Foreskin fibroblast (primary cell): ENCODE measurements at places on chromosomes 13 and 19.

DNA sequence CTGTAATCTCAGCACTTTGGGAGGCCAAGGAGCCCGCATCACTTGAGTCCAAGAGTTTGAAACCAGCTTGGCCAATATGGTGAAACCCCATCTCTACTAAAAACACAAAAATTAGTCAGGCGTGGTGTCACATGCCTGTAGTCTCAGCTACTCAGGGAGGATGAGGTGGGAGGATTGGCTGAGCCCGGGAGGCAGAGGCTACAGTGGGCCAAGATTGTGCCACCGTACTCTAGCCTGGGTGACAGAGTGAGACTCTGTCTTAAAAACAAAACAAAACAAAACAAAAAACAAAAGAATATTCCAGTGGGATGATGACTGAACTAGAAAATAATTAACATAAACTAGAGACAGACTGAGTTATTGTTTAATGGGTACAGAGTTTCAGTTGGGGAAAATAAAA, 81.7 kb upstream of the ABCC4 start:
- no peak for DNase-seq

- DNase-seq: no peak
These were observed at the start of gene BSPH1 for GRCh38 chr19:47992070-47992469. Gene BSPH1, minus strand, starts transcription at chr19:47992170. Its CDS starts 89 bp downstream, at chr19:47992081.

DNA sequence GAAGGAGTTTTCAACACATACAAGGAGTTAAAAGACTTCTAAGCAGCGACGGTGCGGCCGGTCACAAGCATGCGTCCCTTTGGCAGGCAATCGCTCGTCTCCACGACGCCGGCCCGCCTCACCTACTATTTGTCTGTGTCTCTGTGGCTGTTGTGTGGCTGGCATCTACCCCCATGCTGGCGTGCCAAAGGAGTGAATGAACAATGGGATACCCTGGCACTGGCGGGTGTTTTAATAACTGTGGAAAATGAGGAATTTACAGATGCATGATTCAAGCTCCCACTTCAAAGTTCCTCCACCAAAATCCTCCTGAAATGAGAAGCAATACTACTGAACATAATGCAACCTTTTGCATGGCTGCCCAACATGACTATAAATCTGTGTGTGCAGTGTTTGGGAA, 176.6 kb downstream of the KLF5 start:
- no peak for DNase-seq

GRCh38 chr19:18764591-18765051, 26.5 kb downstream of the COMP start:
- peak; percentile 80 for DNase-seq

- DNase-seq: peak; percentile 25
These were observed 16.5 kb downstream of the SIGLEC7 start for GRCh38 chr19:51158474-51159129.

DNA sequence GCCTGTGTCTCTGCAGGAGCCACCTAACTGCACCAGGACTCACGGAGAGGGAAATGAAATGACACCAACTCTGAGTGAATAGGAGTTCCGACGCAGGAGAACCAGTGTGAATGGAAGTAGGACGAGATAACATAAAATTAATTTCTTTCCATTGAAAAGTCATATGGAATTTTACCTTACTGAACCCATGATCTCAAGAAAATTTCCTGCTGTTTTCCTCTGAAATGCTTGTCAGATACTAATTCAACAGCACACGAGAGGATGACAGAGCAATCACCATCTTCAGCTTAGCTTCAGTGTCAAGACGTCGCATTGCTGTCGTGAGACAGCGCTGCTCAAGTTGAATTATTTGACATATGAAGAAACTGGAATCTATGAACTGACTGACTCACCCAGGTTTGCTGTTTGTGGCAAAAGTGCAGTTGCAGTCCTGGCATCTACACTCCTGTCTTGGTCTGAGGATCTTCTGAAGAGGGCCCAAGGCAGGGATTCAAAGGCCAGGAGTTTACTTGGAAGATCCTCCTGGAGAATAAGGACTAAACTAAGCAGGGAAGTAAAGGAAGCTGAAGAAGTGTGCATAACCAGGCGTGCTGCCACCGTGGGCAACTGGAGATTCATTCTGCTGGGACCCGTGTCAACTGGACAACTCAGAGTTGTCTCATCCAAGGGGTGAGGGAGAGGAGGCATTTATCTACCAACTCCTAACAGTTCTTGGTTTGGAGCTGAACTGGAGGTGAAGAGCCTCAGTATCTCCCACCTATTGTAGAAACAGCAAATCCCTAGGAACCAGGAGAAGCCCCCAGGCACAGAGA, 214.4 kb upstream of the IRS2 start:
- no peak for DNase-seq

GRCh38 chr19:676339-677105, at the start of gene FSTL3:
Gene FSTL3, plus strand, starts transcription at chr19:676392. Its CDS starts 32 bp downstream, at chr19:676424.
- no peak for DNase-seq

GRCh38 chr13:51518827-51519226, 65.4 kb upstream of the WDFY2 start:
- peak; percentile 76 for DNase-seq

- DNase-seq: no peak
These were observed 343.1 kb upstream of the ARGLU1 start for GRCh38 chr13:106911020-106911419.

- no peak for DNase-seq
These were observed 1124.5 kb upstream of the ATXN8OS start for GRCh38 chr13:68982961-68983619.

DNA sequence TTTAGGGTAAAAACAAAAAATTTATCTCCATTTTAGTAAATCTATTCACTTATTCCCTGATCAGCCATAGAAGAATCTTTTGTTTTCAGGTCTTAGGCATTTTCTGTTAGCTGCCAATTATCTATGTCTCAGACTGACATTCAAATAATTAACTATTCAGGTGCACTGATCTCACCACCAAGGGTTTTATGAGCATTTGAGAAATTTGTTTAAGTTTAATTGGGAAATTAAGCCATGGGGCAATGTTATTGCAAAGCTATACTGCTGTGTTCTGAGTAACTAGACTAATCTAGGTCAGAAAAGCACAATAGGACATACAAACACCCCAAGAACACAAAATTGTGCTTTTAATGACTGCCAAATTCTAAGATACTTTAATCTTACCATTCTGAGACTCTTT, 210.7 kb upstream of the EDNRB start:
- no peak for DNase-seq

DNA sequence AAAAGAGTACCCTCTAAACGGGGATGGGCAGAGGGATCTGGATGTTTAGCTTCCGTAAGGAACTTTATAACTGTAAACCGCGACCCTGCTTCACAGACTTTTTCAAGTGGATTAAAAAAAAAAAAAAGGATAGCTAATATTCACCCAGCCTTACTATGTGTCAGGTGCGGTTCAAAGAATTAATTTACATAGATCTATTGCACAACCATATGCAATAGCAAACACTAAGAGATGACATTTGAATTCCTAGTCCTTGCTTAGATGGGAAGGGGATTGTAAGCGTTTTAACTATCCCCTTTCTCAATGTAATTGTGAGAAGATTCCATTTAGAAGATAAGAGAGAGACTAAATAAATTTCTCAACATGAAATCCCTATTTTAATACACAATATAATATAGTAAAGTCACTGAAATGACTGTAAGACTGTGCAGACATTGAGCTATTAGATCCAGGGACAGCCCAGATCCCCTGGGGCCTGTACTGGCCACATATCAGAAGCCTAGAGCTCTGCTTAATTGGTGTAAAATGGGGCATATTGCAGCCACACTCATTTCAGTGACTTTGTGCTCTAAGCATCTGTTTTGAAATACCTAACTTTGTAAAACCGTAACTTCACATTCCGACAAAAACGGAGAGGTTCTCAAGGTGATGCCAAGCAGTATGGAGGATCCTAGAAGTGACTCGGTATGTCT, 13.6 kb downstream of the LATS2 start:
- no peak for DNase-seq

DNA sequence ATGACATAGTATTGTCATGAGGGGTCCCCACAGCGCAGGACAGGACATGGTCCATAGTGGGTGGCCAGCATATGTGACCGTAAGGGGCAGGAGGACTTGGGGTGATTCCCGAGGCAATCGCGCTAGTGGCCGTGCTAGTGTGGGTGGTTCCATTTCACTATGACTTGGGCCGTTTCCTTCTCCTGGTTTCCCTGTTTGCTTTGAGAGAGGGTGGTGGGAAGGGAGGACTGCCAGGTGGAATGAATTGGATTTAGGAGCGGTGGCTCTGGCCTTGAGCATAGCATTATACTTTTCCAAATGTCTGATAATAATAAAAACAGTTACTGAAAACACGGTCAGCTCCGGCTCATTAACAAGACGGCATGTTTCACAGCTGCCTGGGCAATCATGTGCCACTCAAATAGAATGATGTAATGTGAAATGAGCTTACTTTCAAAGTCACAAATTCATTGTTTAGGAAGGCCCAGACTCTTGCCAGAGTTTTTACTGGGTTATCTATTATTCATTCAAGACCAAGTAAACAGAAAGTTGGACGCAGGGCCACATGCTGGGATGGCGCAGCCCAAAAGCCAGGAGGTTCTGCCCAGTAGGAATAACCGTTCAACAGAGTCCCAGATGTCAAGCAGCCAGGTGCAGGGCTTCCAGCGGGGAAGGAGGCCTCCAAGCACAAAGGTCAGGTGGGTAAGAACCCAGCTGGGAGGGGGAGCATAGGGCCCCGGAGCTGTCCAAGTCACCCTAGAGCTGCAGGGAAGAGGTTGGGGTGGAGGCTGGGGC, 19.6 kb upstream of the SLC15A1 start:
- no peak for DNase-seq

DNA sequence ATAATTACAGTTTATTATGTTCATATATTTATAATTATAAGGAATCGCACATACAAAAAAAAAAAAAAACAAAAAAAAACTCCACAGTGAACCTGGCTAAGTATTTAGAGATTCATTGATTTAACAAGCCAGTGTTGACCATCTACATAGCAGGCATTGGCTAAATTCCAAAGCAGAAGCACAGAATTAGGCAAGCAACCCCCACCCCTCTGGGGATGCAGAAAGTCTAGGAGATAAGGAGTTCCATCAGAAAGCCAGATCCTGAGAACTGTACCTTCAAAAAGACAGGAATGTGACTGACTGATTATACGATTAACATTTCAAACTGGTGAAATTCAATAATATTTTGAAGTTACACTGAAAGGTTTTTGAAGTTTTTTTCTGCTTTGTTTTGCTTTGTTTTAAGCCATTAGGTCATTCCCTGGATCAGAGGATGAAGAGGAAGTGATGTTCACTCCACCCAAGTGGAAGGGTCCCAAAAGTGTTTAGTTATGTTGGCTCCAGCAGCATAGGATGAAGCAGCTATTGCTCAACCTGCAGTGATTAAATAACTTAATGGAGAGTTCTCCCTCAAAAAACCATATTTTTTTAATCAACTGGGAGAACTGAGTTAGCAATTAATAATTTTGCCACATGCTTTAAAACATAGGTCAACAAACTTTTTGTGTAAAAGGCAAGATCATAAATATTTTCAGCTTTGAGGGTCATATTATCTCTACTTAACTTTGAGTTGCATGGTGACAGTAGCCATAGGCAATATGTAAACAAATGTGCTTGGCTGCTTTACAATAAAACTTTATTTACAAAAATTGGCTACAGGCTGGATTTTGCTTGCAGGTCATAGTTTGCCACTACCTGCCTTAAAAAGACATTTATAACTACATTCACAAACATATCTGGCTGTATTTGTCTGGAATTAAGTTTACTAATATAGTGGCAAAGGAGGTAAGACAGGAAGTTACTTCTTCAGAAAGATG, 49.6 kb downstream of the DOCK9 start:
- peak; percentile 79 for DNase-seq

DNA sequence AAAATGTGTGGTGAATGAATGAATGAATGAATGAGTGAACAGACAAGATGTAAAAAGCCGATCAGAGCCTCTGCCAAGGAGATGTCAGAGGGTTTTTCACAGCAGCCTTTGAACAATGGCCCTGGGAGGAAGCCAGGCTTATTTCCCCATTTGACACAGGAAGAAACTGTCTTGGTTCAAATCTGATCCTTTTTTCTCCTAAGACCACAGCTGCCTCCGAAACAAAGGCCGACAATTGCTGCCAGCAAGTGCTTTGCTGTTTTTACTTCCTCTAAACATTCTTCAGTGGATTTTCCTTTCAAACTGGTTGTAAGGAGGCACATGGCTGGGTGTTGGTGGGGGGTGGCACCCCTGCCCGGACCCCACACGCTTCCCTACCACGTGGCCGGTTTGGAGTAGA, 44.2 kb upstream of the HOMER3 start:
- DNase-seq: no peak

DNA sequence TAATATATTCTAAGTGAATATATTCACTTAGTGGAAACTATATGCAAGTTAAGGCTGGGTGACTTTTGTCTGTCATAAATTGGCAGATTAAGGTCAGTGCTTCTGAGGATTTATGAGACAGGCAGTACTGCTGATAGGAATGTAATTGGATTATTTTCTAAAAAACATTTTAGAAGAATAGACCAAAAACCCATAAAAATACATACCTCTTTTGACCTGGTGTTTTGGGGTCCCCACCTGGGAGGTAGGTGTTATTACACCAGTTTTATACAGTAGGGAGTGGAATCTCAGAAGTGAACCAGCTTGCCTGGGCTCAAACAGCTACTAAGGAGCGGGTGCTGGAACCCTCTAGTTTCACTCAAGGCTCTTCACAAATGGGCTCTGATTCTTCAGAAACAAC, 25.3 kb downstream of the COG3 start:
- no peak for DNase-seq

GRCh38 chr13:110696776-110697175, 9.1 kb downstream of the CARS2 start:
- DNase-seq: no peak

- no peak for DNase-seq
These were observed 53.5 kb upstream of the TSHZ3 start for GRCh38 chr19:31402529-31403316.

GRCh38 chr13:21033212-21033840, 28.1 kb downstream of the LATS2 start:
- peak; percentile 63 for DNase-seq

- DNase-seq: no peak
These were observed 4.5 kb downstream of the NTN5 start for GRCh38 chr19:48668332-48668731.

- DNase-seq: peak; percentile 9
These were observed 202.7 kb downstream of the PCCA start for GRCh38 chr13:100291624-100292023.
